ENCODE measurements at places on chromosomes 3 and 15.

- no peaks in the 10 kb centered on the region for H3K27me3 ChIP-seq
- H3K36me3 ChIP-seq = no peaks in the 10 kb centered on the region
- H3K4me1 ChIP-seq = no peaks in the 10 kb centered on the region
- H3K27ac ChIP-seq = no peak overlapping the region
Observed at GRCh38 chr15:23758891-23759290, 71.8 kb upstream of the NDN start.

- H3K36me3 ChIP-seq = no peaks in the 10 kb centered on the region
- no peaks in the 10 kb centered on the region for H3K27me3 ChIP-seq
- H3K27ac ChIP-seq = no peak overlapping the region
- H3K4me3 ChIP-seq = no peak overlapping the region
- H3K4me1 ChIP-seq = no peaks in the 10 kb centered on the region
Observed at GRCh38 chr3:171018156-171018935, 8.2 kb downstream of the SLC2A2 start.

GRCh38 chr3:33105341-33105948 is 8.4 kb upstream of the CRTAP start:
- H3K36me3 ChIP-seq = no peaks in the 10 kb centered on the region
- H3K4me3 ChIP-seq = no peak overlapping the region
- DNase-seq = no peak

DNA sequence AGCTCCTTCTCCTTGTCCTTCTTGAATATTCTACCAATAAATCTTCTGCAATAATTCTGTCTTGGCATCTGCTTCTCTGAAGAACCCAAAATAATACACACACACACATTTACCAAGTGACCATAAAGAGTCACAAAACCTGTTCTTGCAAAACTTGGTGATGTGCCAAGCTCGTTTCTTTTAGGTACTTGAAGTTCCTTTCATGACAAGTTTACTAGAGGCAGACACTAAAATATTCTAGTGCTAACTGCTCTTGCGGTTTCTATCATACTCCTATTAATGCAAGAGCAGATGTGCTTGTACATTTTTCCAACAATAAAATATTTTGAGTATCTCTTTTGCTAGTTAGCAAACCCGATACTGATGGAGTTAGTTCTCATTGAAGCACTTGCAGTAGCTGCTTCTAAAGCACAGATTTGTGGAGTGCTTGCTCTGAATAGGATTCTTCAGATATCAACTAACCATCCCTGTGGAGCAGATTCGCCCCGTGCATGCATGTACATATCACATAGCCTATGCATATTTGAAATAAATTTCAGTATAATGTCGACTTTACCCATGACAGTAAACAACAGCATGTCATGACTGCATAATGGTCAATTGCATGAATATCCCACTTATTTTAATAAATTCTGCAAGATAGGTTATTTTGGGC is 23.2 kb downstream of the HHLA2 start:
- no peaks in the 10 kb centered on the region for H3K36me3 ChIP-seq
- H3K27ac ChIP-seq = no peak overlapping the region
- no peaks in the 10 kb centered on the region for H3K27me3 ChIP-seq
- no peak for DNase-seq

DNA sequence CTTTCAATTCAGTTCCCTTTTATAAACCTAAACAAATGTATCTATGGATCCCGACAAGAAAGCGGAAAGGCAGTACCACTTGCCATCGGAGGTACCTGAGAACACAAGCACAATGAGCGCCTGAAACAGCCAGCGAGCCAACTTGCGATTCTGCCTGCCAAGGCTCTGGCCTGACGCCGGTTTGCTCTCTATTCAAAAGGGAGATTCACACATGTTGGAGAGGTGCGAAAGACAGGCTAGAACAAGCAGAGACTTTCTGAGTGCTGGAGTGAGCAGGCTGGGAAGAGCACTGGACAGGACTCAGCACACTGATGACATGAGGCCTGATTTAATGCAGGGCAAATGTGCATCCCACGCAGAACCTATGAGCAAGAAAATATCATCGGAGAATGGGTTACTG is 17.7 kb upstream of the PRR23E start:
- no peak overlapping the region for H3K27ac ChIP-seq
- H3K4me1 ChIP-seq = no peaks in the 10 kb centered on the region
- no peaks in the 10 kb centered on the region for H3K36me3 ChIP-seq
- no peaks in the 10 kb centered on the region for H3K27me3 ChIP-seq
- no peak overlapping the region for H3K4me3 ChIP-seq
- no peak for DNase-seq

DNA sequence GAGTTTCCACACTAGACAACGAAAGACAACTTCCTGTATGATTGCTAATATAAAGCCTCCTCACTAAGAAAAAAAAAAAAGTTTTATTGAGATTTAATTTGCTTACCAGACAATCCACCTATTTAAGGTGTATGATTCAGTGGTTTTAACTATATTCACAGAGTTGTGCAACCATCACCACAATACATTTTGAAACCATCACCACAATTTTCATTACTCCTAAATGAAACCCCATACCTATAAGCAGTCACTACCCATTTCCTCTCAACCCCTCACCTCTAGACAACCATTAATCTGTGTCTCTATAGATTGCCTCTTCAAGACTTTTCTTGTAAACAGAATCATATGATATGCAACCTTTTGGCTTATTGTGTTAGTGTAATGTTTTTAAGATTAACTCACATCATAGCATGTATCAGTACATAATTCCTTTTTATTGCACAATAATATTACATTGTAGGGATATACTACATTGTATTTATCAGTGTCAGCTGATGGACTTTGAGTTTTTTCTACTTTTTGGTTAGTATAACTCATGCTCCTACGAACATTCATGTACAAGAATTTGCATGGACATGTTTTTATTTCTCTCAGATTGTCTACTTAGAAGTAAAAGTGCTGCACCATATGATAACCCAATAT is 339.7 kb downstream of the NLGN1 start:
- H3K27me3 ChIP-seq = no peaks in the 10 kb centered on the region
- DNase-seq = no peak
- no peaks in the 10 kb centered on the region for H3K4me1 ChIP-seq
- H3K27ac ChIP-seq = no peak overlapping the region
- H3K36me3 ChIP-seq = no peaks in the 10 kb centered on the region
- no peak overlapping the region for H3K4me3 ChIP-seq

DNA sequence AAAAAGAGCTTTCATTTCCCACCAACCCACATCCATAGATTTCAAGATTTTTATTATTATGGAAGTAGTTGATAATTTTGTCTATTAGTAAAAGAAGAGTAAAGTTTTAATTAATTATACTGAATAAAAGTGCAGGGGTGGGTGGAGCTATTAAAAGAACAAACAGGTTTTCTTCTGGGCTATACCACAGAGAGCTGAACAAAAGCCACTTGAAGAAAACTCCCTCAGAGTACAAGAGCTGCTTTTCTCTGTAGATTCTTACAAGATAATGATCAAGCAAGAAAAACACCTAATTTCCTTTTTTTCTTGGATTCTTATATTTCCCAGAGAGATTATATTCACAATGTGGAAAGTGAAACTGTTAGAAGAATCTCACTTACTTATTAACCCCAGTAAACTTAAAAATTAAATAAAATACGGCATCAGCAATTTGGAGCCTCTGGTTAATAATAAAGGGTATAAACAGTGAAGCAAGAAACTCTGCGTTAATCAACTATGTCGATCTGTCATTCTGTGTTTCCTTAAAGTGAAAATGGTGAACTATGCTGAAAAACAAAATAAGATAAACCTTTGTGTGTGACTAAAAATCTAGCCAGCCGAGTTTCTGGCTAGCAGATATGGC is 84.9 kb downstream of the THBS1 start:
- H3K27ac ChIP-seq = no peak overlapping the region
- H3K36me3 ChIP-seq = no peaks in the 10 kb centered on the region
- H3K4me1 ChIP-seq = peaks cover 20% of the 10 kb centered on the region
- no peaks in the 10 kb centered on the region for H3K27me3 ChIP-seq
- no peak overlapping the region for H3K4me3 ChIP-seq

- DNase-seq = no peak
- no peaks in the 10 kb centered on the region for H3K27me3 ChIP-seq
Observed at GRCh38 chr3:59429198-59429597, 379.4 kb upstream of the CFAP20DC start.

GRCh38 chr15:66617137-66618090 is 51.6 kb upstream of the LCTL start:
- H3K4me1 ChIP-seq = no peaks in the 10 kb centered on the region
- no peak for DNase-seq
- no peak overlapping the region for H3K27ac ChIP-seq
- H3K4me3 ChIP-seq = no peak overlapping the region
- no peaks in the 10 kb centered on the region for H3K36me3 ChIP-seq

- H3K4me3 ChIP-seq = no peak overlapping the region
- DNase-seq = no peak
- H3K27me3 ChIP-seq = no peaks in the 10 kb centered on the region
- H3K4me1 ChIP-seq = no peaks in the 10 kb centered on the region
- no peaks in the 10 kb centered on the region for H3K36me3 ChIP-seq
Observed at GRCh38 chr3:64462203-64462602, 225.6 kb downstream of the ADAMTS9 start.

DNA sequence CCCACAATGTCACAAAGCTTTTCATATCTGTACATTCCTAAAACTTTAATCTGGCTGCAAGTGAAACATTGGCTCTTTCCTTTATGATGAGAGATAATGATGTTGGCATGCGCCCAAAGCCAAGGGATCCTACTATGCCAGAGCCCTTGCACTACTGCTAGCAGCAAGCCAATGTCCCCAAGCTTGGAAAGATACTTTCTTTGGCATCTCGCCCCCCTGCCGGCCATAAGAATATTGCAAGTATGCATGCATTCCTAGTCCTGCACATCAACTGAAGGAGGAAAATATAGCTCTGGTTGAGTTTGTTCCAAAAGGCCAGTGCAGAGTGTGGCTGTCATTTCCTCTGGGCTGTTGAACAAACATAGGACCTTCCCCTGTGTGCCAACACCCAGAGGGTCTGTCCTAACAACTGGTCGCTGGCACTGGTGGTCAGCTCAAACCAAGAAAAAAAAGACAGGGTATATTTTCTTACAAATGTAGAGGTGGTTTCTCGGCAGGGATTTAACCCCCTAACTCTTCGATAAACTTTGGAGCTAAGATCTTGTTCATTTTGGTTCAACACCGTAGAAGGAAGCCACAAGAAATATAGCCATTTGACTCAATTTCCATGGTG is 120.9 kb upstream of the ZBED2 start:
- no peaks in the 10 kb centered on the region for H3K27me3 ChIP-seq
- H3K4me1 ChIP-seq = no peaks in the 10 kb centered on the region
- no peak overlapping the region for H3K27ac ChIP-seq
- no peak overlapping the region for H3K4me3 ChIP-seq

- H3K27me3 ChIP-seq = no peaks in the 10 kb centered on the region
- H3K27ac ChIP-seq = no peak overlapping the region
- no peaks in the 10 kb centered on the region for H3K36me3 ChIP-seq
- H3K4me1 ChIP-seq = no peaks in the 10 kb centered on the region
- DNase-seq = no peak
Observed at GRCh38 chr3:150117076-150117475, 146.4 kb upstream of the PFN2 start.

GRCh38 chr3:74403307-74403706 is 211.2 kb downstream of the CNTN3 start:
- no peaks in the 10 kb centered on the region for H3K4me1 ChIP-seq
- H3K4me3 ChIP-seq = no peak overlapping the region
- H3K27ac ChIP-seq = no peak overlapping the region

DNA sequence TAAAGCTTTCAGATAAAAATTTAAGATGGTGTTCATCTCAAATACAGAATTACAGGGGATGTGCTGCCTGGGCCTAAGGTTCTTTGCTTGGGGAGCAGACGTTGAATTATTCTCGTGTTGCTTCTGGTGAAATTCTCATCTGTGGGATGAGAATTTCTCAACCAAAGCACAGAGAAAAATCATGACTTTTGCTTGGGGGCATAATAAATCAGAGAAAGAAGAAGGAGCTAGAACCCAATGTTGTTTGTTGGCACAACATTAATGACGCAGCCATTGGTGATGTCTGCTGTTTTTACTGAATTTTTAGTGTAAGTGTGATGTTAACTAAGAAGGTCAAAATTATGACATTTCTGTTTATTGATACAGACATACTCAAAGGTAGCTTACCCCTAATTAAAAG is 35.7 kb downstream of the P3H2 start:
- no peak for DNase-seq
- H3K4me3 ChIP-seq = no peak overlapping the region
- no peaks in the 10 kb centered on the region for H3K4me1 ChIP-seq
- H3K36me3 ChIP-seq = no peaks in the 10 kb centered on the region
- no peaks in the 10 kb centered on the region for H3K27me3 ChIP-seq

GRCh38 chr3:29164825-29165224 is 116.0 kb upstream of the RBMS3 start:
- H3K4me3 ChIP-seq = no peak overlapping the region
- no peaks in the 10 kb centered on the region for H3K4me1 ChIP-seq

DNA sequence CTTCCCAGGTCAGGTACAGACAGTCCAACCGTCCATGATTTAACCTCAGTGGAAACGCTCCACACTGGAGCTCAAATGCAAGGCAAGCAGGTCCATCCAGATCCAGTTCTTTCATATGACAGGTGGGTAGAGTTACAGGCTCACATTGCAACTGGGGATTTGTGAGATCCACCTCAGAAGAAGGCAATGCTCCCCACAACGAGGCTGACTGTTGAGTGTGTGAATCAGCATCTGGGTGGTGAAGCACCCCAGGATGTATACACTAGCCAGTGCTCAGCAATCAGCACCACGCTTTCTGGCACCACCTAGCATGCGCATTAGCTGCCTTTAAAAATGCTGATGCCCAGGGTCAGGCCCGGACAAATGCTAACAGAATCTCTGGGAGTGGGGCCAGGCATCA is 343.5 kb upstream of the ICE2 start:
- DNase-seq = no peak
- no peaks in the 10 kb centered on the region for H3K27me3 ChIP-seq
- H3K27ac ChIP-seq = no peak overlapping the region
- no peaks in the 10 kb centered on the region for H3K36me3 ChIP-seq
- no peak overlapping the region for H3K4me3 ChIP-seq
- H3K4me1 ChIP-seq = peaks cover 57% of the 10 kb centered on the region

- H3K27ac ChIP-seq = no peak overlapping the region
- no peaks in the 10 kb centered on the region for H3K4me1 ChIP-seq
- no peak for DNase-seq
- H3K4me3 ChIP-seq = no peak overlapping the region
- H3K36me3 ChIP-seq = no peaks in the 10 kb centered on the region
Observed at GRCh38 chr15:59941612-59942011, 62.5 kb upstream of the FOXB1 start.

- no peaks in the 10 kb centered on the region for H3K27me3 ChIP-seq
- no peaks in the 10 kb centered on the region for H3K36me3 ChIP-seq
- peaks cover 13% of the 10 kb centered on the region for H3K4me1 ChIP-seq
- no peak overlapping the region for H3K27ac ChIP-seq
- no peak overlapping the region for H3K4me3 ChIP-seq
Observed at GRCh38 chr3:195460091-195460713, 17.4 kb upstream of the ACAP2 start.
